Activated T-cell treated with anti-CD3 and anti-CD28 coated beads, Interleukin-2, amount 50 U/mL, for 48 hours (primary cell): ENCODE measurements at places on chromosomes 2 and 18.

- no peak for DNase-seq
Observed at GRCh38 chr2:203819434-203820133, 48.0 kb upstream of the CTLA4 start.

GRCh38 chr2:188345831-188346458 lies 54.3 kb downstream of the GULP1 start:
- no peak for DNase-seq

GRCh38 chr18:49610022-49610445 lies 48.2 kb downstream of the LIPG start:
- DNase-seq = no peak

- no peak for DNase-seq
Observed at GRCh38 chr2:181153886-181154285, 173.5 kb downstream of the UBE2E3 start.

GRCh38 chr18:63975628-63976027 lies 5.7 kb downstream of the SERPINB8 start:
- no peak for DNase-seq

- DNase-seq = no peak
Observed at GRCh38 chr2:46383113-46383395, 85.8 kb downstream of the EPAS1 start.
